Ammon's horn (tissue), 1 donor: ENCODE measurements at places on chromosomes 12 and 14.

GRCh38 chr14:50410921-50411320, 14.2 kb upstream of the CDKL1 start:
- no peak for DNase-seq

DNA sequence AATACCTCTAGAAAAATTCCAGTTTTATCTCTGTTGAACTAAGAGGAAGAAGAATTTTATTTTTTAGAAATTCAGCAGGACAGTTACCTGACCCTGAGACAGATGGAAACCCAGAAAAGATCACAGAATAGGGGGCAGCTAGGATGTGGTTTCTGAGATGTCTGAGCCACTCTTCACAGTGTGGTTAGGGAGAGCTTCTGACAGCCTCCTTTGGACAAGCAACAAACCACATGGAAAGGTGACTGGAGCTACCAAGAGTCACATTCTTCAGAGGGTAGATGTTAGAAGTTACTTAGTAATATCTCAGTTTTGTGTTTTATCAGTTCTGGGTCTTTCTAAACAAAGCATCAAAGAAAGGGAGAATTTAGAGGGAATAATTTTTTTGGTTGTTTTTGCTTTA, 117.3 kb upstream of the NAP1L1 start:
- no peak for DNase-seq

- no peak for DNase-seq
Measured at GRCh38 chr14:101960225-101960624, 4.1 kb upstream of the DYNC1H1 start.

DNA sequence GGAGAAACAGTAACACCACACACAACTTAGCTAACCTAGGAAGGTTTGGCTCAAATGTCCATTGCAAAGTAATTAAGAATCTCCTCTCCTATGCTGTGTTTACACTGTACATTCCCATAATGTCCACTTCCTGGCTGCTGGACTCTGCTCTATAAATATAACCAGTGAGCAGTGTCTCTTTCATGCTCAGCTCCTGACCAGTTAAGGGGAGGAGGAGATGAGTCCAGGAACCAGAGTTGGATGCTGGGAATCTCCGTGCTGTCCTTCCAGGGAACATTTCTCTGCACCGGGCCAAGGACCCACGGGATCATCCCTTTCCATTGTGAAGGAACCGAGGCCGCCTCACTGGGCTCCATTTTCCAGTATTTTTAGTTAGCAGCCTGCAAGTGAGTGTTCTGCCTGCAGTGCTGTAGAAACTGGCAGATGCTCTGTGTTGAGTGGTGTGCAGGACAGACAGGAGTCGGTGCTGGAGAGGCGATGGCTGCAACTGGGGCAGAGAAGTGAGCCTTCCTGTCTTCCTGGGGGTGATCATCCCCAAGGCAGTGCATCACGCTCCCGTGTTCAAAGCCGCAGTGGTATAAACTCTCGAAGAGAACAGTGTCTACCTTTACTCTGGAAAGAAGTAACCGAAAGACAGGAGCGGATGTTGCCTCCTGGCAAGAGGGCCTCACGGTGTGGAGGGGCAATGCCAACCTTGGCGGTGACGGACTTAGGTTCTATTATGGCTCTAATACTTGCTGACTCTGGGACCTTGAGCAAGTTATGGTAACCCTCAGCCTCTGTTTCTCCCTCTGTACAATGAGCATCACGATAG, 195.5 kb downstream of the CACNA1C start:
- DNase-seq, result no peak

DNA sequence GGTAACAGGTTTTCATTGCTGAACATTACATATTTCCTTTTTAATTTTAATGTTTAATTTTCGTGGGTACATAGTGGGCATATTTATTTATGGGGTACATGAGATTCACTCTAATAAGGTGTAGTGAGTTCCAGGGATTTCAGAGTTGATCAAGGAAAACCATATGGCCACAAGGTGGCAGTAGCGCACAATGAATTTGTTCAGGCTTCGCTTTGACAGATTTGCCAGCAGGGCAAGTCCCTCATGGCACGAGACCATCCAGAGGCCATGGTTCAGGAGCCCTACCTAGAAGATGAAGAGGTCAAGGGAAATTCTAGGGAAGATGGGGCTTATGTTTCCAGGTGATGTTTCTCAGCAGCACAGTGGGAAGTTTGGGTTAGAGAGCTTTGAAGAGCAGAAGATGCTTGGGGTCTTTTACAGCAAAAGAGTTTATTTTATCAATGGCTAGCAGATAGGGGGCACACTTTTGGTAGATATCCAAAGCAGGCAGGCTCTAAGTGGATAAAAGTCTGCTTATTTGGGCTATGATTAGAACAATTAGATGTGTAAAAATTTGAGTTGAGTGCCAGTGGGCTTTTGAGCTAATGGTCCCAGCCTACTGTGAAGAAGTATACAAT, 1004.4 kb downstream of the AACS start:
- no peak for DNase-seq

- no peak for DNase-seq
Measured at GRCh38 chr14:88324930-88325329, 1.9 kb upstream of the KCNK10 start.

DNA sequence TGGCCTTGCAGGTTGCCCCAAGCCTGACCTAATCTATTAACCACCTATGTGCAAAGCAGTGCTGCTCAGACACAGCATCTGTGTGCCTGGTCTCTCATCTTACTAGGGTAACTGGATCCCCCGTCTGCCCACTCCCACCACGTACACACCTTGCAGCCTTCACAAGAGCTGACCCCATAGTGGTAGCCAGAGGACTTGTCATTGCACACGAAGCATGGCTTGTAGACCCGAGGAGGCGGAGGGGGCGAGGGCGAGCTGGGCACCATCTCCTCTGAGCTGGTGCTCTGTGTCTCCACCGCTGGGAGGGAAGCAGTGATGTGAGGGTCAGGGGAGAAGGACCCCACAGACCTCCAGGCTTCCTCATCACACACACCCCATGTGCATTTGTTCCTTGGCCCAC, 8.4 kb upstream of the ITGB7 start:
- DNase-seq, result no peak

DNA sequence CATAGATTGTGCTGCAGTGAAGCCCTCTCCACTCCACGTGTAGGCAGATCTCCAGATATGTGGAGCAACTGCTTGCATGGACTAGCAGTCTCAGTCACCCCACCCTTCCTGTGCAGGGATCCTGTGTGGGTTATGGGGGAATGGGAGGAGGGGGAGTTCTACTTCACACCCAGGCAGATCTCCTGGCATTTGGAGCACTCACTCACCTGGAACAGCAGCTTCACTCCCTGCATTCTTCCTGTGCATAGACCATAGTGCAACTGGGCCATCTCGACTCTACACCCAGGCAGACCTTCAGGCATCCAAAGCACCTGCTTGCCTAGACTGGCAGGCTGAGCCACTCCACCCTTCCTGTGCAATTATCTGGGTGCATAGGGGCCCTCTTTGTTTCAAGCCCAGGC, 96.0 kb upstream of the PCED1B start:
- DNase-seq, result no peak

GRCh38 chr12:100576331-100577036, 3.0 kb downstream of the GAS2L3 start:
- no peak for DNase-seq

DNA sequence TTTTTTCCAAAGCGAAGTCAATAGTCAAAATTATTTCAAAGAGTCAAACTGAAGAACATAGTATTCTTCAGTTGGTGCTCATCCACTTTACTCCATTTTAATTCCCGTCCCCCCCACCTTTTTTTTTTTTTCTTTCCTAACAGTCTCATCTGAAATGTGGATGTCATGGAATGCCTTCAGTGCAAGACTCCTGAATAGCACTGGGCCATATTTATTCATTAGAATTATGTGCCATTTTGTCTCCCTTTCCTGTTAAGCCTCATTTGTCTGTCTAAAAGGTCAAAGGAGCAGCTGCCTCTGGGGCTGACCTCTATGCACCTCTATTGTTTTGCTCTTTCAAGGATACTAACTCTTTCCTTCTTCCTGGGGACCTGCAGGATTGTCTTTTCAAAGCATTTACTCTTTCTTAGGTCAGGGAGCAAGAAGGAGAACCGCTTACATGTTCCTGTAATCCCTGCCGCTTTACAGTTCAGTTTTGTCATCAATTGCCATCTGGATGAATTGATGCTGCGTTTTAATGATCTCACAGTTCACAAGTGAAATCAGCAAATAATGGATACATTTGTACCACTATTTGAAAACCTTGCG, 310.6 kb downstream of the NPAS3 start:
- no peak for DNase-seq

GRCh38 chr14:73248108-73248868, 11.0 kb downstream of the PAPLN start:
- DNase-seq, result no peak

DNA sequence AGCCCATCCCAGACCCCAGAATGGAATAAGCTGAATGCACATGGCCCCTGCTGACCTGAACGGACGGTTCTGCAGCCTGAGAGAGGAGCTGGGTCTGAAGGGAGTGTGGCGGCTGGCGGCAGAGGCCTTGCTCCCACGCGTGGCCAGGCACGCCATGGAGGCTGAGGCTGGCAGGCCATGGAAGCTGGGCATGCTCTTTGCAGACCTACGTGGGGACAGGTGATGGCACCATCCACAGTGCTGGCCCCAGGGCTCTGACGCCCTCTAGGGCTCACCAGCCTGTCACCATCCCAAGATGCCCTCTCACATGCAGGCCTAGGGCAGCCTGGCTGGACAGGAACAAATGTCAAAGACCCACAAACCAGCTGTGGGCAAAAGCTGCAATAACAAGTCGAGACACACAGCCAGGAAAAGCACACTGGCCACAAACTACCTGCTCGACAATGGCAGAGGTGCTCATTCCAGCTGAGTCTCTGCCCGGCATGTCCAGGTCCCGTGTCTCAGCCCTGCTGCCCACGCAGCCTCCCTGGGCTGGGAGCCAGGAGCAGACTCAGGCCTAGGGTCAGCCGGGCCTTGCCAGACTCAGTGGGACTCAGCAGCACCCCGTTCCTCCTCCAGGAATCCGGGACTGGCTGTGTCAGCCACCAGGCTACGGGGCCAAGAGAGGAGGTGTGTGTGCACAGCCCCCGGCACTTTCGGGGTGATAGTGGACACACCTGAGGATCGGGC, 19.7 kb downstream of the BTBD6 start:
- DNase-seq, result no peak

DNA sequence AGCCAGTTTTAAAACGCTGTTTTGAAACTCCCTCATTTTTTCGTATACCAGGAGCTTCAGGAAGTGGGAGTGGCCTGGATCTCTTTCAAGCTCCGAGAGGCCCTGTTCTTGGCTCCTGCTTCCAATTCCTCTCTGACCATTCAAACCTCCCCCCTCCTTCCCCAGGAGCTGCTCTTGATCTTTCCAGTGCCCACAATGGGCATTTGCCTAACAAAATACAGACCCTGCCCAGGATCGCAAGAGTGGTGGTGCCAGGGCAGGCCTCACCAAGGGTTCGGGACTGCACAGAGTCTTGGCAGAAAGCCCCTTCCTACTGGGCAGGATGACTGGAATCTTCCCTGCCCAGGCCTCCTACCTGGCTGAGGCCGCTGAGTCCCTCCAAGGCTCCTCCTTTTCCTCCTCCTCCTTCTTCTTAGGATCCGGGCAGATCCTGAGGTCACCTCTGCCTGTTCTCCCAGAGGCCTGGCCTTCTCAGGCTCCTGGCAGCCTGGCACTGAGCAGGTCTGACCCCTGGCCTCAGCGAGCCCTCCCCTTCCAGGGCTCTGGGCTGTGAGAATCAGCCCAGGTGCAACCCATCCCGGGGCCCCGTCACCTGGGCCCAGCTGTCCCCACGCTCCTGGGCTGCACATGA, 46.9 kb upstream of the NOS1 start:
- DNase-seq, result peak; percentile 61

- DNase-seq, result no peak
Measured at GRCh38 chr14:66472251-66472650, 13.9 kb upstream of the CCDC196 start.

- DNase-seq, result no peak
Measured at GRCh38 chr12:64192644-64193444, 29.3 kb downstream of the KICS2 start.

GRCh38 chr12:110670161-110670701, 18.7 kb downstream of the HVCN1 start:
- no peak for DNase-seq

- no peak for DNase-seq
Measured at GRCh38 chr12:122894193-122895121, 1.5 kb downstream of the VPS37B start.

GRCh38 chr12:76226397-76226796, 121.8 kb downstream of the BBS10 start:
- no peak for DNase-seq

DNA sequence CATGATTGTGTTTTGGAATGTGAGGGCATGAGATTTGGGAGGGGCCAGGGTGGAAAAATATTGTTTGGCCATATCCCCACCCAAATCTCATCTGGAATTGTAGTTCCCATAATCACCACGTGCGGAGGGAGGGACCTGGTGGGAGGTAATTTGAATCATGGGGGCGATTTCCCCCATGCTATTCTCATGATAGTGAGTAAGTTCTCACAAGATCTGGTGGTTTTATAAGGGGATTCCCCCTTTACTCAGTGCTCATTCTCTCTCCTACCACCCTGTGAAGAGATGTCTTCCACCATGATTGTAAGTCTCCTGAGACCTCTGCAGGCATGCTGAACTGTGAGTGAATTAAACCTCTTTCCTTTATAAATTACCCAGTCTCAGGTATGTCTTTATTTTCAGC, 15.7 kb downstream of the OR10P1 start:
- DNase-seq, result no peak

- no peak for DNase-seq
Measured at GRCh38 chr12:89752341-89752740, 43.7 kb upstream of the ATP2B1 start.

- DNase-seq, result no peak
Measured at GRCh38 chr12:70724444-70724843, 87.2 kb upstream of the PTPRB start.

GRCh38 chr12:123973552-123974341, 732 bp downstream of the ZNF664 start:
- DNase-seq, result no peak

GRCh38 chr12:4580281-4580688, 18.3 kb downstream of the DYRK4 start:
- no peak for DNase-seq

DNA sequence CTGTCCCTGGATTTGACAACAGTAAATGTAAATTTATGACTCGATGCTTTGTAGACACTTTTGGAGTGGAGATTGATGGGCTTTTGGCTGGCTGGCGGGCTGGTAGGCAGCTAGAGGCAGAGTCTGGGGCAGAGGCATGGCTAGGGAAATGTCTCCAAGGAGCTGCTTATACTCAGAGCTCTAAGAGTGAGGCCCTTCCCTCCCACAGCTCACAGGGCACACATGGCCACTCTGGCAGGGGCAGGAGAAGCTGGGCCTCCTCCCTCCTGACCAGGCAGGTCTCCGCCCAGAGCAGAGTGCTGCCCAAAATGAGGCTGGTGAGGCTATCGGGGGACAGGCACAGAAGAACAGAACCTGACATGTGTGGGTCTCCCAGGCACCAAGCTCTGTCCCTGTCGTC, 67.5 kb downstream of the GALNT16 start:
- DNase-seq, result no peak

DNA sequence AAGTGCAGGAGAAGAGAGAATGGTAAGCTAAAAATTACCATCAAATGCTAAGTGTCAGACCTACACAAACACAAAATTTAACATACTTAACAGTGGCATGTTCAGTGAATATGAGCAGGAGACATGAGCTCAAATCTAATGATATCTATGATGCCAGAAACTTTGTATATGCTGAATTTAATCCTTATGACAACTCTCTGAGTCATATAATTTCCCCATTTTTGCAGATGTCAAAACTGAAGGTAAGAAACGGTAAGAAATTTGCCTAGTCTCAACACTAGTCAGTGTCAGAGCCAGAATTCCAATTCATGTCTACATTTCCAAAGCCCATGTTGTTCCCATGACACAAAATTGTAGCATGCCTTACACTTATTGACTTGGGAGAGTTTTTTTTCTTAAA, 375.8 kb downstream of the APAF1 start:
- DNase-seq, result no peak

- DNase-seq, result no peak
Measured at GRCh38 chr12:106750524-106750923, 24.0 kb upstream of the RIC8B start.
